ENCODE measurements at places on chromosomes 6 and 20. TPM values are rescaled to one million over a fixed set of nuclear protein-coding genes. Genes with fewer than 3 reads are reported as not detected.

DNA sequence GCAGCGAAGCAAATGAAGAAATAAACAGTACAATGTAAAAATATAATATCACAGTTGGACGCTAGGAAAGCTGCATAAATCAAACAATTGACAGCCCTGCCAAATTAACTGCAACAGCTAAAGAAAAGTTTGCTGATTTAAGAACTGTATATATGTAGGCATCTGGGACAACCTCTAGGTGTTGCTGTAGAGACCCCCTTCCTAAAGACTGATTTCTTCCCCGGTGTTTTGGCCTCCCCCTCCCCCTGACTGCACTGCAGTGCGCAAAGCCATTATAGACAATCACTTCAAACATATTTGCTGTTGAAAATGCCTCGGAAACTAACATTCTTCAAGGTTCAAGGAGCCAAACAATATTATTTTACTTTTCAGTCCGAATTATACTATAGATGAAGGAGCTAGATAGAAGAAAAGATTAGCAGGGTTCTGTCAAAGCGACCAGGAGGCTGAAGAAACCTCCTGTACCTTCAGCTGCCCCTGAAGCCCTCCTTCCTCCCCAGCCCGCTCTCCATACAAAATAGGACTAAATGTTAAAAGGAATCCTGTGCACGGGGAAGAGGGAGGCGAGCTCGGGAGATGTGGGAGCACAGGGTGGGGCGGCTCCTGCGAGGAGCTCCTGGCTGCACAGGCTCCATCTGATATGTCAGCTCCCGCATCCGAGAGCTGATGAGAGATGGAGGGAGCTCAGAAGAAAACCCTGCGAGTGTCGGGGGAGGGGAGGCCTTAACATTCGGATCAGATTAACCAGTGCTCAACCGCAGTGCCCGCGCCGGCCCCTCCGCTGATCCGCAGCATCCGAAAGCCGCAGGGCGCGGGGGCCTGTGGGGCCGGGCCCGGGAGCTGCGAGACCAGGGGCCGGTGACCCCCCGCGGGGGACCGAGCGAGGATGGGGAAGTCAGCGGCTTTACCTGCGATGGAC is 822 bp downstream of the ELOVL4 start:
- no peak for DNase-seq

DNA sequence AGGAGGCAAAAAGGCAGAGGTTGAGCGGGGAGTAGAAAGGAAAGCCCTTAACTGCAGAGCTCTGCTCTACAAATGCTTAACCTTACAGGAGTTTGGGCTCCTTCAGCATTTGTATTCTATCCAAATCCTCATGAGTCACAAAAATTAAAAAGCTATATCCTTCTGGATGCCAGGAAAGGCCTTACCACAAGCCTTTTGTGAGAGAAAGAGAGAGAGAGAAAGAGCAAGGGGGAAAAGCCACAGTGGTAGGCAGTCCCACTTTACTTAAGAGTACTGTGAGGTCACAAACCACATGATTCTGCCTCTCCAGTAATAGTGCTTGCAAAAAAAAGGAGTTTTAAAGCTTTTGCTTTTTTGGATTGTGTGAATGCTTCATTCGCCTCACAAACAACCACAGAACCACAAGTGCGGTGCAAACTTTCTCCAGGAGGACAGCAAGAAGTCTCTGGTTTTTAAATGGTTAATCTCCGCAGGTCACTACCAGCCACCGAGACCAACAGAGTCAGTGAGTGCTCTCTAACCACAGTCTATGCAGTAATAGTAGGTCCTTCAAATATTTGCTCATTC is at the start of gene RUNX2:
TSS of gene RUNX2 (plus strand) at position 375 of the 567 bp plus-strand sequence. CDS start 397 bp downstream, outside the sequence.
- no peak for DNase-seq

- DNase-seq, result no peak
Measured at GRCh38 chr6:130107710-130108109, 89.3 kb downstream of the L3MBTL3 start.

Gene ANGPT4
- not detected for total RNA-seq

All from activated T-cell treated with anti-CD3 and anti-CD28 coated beads, Interleukin-2, amount 50 U/mL, for 4 hours (primary cell).